ENCODE measurements at places on chromosomes 16 and 17. TPM values are rescaled to one million over a fixed set of nuclear protein-coding genes. Genes with fewer than 3 reads are reported as not detected.
A peak's percentile ranks its signal among the peaks of the same experiment; 100 is the strongest.

The CFAP97D1 gene
- not detected for total RNA-seq

The SLC5A11 gene
- total RNA-seq, result not detected

The CCDC40 gene
- total RNA-seq, result not detected

The EVPL gene
- 0.11 TPM for total RNA-seq

DNA sequence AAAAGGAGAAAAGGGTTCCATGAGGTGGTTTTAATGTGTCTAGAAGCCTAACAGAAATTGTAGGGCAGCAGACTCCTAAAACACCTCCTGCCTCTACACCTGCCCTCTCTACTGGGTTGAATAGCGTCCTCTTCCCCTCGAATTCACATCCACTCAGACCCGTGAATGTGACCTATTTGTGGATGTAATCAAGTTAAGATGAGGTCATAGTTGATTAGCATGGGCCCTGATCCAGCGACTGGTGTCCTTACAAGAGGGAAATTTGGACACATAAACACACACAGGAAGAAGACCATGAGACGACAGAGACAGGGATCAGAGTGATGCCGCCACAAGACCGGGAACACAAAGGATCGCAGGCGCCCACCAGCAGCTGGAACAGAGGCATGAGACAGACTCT is 13.5 kb downstream of the CD300LF start:
- no peaks in the 10 kb centered on the region for H3K4me1 ChIP-seq
- peaks cover 10% of the 10 kb centered on the region for H3K27me3 ChIP-seq
- no peak overlapping the region for H3K4me3 ChIP-seq
- no peak for DNase-seq

DNA sequence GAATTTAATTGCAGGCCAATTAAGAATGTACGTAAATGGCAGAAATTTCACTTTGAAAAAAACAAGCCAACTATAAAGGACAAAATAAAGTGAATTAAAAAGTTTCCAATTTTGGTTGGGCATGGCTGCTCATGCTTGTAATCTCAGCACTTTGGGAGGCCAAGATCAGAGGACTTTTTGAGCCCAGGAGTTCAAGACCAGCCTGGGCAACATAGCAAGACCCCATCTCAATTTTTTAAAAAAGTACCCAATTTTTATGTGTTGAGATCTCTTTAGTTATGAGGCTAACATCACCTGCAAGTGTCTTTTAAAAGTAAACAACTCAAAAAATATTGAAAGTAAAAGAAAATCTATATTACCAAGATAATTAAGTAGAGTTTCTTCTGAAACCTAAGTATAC is 25.9 kb downstream of the GNA13 start:
- peaks cover 6% of the 10 kb centered on the region for H3K36me3 ChIP-seq
- no peak overlapping the region for H3K27ac ChIP-seq
- no peak overlapping the region for H3K4me3 ChIP-seq
- peaks cover 5% of the 10 kb centered on the region for H3K4me1 ChIP-seq
- H3K27me3 ChIP-seq, result no peaks in the 10 kb centered on the region

- H3K27ac ChIP-seq, result no peak overlapping the region
- H3K27me3 ChIP-seq, result 0 out of 3 replicates have a peak, but pooled peaks cover 2% of the 10 kb centered on the region
- H3K4me3 ChIP-seq, result no peak overlapping the region
- no peaks in the 10 kb centered on the region for H3K36me3 ChIP-seq
Observed at GRCh38 chr16:79113826-79114225, 486.7 kb downstream of the MAF start.

- H3K27me3 ChIP-seq, result no peaks in the 10 kb centered on the region
- peaks cover 97% of the 10 kb centered on the region for H3K4me1 ChIP-seq
- DNase-seq, result no peak
Observed at GRCh38 chr16:630249-630814, 453 bp upstream of the WFIKKN1 start.

DNA sequence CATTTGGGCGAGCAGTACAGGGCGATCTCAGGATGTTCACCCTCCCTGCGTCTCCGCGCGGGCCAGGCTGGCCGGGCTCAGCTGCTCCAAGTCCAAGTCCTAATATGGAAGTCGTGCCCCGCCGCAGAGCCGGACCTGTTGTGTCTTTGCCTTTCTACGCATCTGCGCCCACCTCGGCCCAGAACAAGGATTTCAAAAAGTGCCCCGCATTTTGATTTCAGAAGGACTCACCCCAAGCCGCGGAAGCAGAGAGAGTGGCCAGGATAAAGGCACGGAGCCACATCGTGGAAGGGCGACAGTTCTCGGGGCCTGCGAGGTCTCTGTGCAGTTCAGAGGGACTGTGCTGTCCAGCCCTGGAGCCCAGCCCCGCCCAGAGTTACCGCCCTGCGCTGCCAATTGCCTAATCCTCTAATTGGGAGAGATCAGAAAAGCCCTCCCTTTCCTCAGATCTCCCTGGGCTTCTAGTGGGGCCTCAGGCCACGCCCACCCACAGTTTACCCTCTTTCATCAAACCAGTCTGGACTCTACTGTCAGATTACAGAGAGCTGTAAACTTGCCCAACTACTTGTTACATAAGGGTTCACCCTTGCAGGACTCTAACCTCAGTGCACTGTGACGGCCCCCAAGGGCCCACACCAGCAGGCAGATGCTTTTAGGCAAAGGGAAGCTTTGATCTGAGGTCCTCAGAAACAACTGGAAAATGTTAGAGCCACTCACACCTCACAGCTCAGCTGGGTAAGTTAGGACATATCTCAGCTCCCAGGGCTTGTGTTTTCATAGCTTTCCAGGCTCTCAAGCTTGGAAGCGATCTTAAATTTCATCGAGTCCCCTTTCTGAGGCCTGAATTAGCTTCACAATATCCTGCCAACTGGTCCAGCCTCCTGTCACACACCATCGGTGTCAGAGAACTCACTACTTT is at the start of gene CES1:
TSS of gene CES1 (minus strand) at position 324 of the 919 bp plus-strand sequence. CDS start at position 283, 41 bp downstream.
- H3K27me3 ChIP-seq, result peaks cover 5% of the 10 kb centered on the region
- peaks cover 6% of the 10 kb centered on the region for H3K4me1 ChIP-seq
- no peak within 1 kb of the TSS for H3K27ac ChIP-seq

- peak overlapping the region; percentile 49 for H3K4me3 ChIP-seq
- no peaks in the 10 kb centered on the region for H3K27me3 ChIP-seq
- DNase-seq, result peak; percentile 86
- peak overlapping the region; percentile 96 for H3K27ac ChIP-seq
Observed at GRCh38 chr16:30535777-30536190, 1.1 kb upstream of the ZNF747 start.

GRCh38 chr16:88922114-88922825 is 54.7 kb downstream of the CBFA2T3 start:
- DNase-seq, result no peak
- peaks cover 82% of the 10 kb centered on the region for H3K4me1 ChIP-seq
- H3K36me3 ChIP-seq, result peaks cover 96% of the 10 kb centered on the region

DNA sequence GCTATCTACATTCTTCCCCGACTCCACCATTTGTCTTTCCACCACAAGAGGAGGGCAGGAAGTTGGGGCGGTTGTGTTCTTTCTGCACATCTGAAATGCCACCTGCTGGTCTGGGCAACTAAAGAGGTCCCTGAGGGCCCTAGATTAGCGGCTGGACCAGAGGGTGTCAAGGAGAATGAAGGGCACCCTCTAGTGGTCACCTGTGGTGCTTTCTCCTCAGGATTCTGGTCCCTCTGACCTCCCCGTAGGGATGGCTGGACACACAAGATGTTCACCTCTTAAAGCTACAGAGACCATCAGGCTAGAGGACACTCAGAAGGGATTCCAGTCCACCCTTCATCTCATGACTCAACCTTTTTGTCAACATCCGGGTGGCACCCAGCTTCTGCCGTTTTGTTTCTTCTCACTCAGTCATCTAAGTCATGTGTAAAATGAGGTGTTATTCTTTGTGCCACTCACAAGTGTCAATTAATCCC is 2.9 kb upstream of the SCIMP start:
- H3K4me3 ChIP-seq, result no peak overlapping the region
- no peaks in the 10 kb centered on the region for H3K4me1 ChIP-seq
- H3K27me3 ChIP-seq, result no peaks in the 10 kb centered on the region
- no peaks in the 10 kb centered on the region for H3K36me3 ChIP-seq
- peak; percentile 68 for DNase-seq
- no peak overlapping the region for H3K27ac ChIP-seq

- peaks cover 61% of the 10 kb centered on the region for H3K4me1 ChIP-seq
- H3K36me3 ChIP-seq, result peaks cover 28% of the 10 kb centered on the region
- peak overlapping the region; percentile 92 for H3K27ac ChIP-seq
- no peak overlapping the region for H3K4me3 ChIP-seq
Observed at GRCh38 chr17:27575912-27576252, 55.1 kb upstream of the LGALS9 start.

DNA sequence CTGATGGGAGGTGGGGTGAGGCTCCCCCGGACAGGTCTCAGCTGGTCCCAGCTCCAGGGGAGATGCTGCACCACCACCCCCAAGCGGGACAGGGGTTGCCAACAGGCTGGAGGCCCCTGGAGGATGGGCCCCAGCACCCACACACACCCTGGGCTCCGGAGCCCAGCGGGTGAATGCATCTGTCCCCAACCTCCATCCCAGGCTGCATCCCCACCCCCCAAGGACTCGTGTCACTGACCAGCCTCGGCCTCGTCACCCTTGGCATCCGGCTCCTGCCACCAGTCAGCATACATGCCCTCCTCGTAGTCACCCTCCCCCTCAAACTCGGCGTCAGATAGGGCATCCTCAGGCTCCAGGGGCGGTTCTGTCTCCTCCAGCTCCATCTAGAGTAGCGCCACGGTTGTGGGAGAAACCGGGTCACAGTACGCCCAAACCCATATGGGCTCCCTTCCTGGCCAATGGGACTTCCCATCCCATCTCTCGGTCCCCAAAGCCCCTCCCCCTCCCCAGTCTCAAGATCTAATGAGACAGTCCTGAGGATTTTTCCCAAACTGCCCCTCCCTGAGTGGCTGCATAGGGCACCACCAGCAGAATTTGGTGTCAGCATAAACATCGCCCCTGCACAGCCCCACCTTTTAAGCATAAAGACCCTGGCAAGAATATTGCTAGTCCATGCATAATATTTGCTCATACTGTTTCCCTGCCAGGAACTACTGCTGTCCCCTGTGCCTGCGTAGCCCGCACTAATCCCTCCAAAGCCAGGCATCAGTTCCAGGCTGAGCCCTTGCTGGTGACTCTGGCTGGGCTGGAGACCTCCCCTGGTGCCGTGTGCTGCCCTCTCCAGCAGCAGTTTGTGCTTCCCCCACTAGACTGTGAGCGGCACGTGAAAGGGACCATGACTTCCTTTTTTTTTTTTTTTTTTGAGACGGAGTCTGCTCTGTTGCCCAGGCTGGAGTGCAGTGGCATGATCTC is 8.4 kb downstream of the P3H4 start:
- H3K4me3 ChIP-seq, result no peak overlapping the region
- H3K36me3 ChIP-seq, result no peaks in the 10 kb centered on the region
- no peak for DNase-seq
- no peaks in the 10 kb centered on the region for H3K27me3 ChIP-seq
- H3K4me1 ChIP-seq, result peaks cover 29% of the 10 kb centered on the region

GRCh38 chr16:55539049-55539448 is 27.4 kb upstream of the CAPNS2 start:
- no peak for DNase-seq
- H3K36me3 ChIP-seq, result no peaks in the 10 kb centered on the region
- H3K4me1 ChIP-seq, result no peaks in the 10 kb centered on the region
- H3K4me3 ChIP-seq, result no peak overlapping the region
- no peaks in the 10 kb centered on the region for H3K27me3 ChIP-seq

- H3K4me3 ChIP-seq, result no peak overlapping the region
- peaks cover 6% of the 10 kb centered on the region for H3K27me3 ChIP-seq
- peaks cover 20% of the 10 kb centered on the region for H3K4me1 ChIP-seq
Observed at GRCh38 chr17:17494870-17495535, 1.2 kb downstream of the RASD1 start.

DNA sequence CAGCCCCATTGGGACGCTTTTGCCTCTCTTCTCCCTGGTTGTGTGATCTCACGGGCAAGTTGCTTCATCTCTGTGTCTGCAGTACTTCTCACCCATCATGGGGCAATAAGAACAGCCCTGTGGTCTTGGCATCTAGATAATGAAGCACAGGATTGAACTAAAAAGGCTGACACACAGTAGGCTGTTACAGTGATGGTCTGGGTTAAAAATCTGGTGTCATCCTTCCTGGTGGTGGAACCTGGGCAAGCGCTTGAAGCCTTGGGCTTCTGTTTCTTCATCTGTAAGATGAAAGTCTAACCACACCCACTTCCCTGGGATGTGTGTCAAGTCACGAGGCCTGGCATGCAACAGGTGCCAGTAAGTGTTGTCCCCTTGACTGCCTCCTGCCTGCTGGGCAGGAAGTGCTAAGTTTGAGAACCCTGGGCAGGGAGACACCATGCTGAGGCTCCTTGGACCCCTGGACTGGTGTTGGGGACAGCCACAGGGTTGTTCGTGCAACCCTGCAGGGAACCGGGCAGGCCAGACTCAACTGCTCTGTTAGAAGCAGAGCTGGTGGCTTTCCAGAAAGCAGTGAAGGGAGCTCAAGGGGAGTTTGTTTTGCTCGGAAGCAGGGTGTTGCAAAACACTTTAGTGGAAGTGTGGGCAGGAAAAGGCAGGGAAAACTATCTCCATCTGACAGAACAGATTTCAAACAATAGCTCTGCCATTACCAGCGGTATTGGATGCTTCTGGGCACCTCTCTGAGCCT is 5.9 kb upstream of the MAP2K3 start:
- H3K36me3 ChIP-seq, result no peaks in the 10 kb centered on the region
- no peaks in the 10 kb centered on the region for H3K27me3 ChIP-seq
- no peak for DNase-seq
- no peak overlapping the region for H3K27ac ChIP-seq
- no peak overlapping the region for H3K4me3 ChIP-seq

DNA sequence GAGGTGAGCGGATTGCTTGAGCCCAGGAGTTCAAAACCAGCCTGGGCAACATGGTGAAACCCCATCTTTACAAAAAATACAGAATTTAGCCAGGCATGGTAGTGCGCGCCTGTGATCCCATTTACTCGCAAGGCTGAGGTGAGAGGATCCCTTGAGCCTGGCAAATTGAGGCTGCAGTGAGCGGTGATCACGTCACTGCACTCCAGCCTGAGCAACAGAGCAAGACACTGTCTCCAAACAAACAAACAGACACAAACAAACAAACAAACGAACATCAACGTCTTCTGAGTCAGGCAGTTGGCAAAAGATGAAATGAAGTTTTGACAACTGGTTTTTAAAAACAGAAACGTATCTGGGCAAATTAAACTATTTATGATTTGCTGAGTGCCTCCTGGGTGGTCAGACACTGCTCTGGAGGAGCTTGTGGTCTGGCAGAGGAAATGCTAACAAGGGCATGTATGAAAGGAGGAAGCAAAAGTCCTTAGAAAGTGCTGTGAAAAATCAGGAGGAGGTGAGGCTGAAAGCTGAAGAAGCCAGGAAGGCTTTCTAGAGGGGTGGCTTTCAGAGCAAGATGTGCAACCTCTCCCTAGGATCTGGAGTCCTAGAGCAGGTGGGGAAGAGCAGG is 10.2 kb upstream of the KRT20 start:
- H3K4me1 ChIP-seq, result no peaks in the 10 kb centered on the region
- no peak for DNase-seq
- no peaks in the 10 kb centered on the region for H3K36me3 ChIP-seq
- H3K27ac ChIP-seq, result no peak overlapping the region
- H3K27me3 ChIP-seq, result peaks cover 41% of the 10 kb centered on the region

Data from K562 (cell line).